ENCODE measurements at places on chromosomes 6 and 20. TPM values are rescaled to one million over a fixed set of nuclear protein-coding genes. Genes with fewer than 3 reads are reported as not detected.
A peak's percentile ranks its signal among the peaks of the same experiment; 100 is the strongest.

- peaks cover 3% of the 10 kb centered on the region for H3K27me3 ChIP-seq
- peaks cover 10% of the 10 kb centered on the region for H3K4me1 ChIP-seq
- no peak overlapping the region for H3K4me3 ChIP-seq
- H3K27ac ChIP-seq: no peak overlapping the region
These were observed 3.0 kb upstream of the NANP start for GRCh38 chr20:25626779-25627178.

DNA sequence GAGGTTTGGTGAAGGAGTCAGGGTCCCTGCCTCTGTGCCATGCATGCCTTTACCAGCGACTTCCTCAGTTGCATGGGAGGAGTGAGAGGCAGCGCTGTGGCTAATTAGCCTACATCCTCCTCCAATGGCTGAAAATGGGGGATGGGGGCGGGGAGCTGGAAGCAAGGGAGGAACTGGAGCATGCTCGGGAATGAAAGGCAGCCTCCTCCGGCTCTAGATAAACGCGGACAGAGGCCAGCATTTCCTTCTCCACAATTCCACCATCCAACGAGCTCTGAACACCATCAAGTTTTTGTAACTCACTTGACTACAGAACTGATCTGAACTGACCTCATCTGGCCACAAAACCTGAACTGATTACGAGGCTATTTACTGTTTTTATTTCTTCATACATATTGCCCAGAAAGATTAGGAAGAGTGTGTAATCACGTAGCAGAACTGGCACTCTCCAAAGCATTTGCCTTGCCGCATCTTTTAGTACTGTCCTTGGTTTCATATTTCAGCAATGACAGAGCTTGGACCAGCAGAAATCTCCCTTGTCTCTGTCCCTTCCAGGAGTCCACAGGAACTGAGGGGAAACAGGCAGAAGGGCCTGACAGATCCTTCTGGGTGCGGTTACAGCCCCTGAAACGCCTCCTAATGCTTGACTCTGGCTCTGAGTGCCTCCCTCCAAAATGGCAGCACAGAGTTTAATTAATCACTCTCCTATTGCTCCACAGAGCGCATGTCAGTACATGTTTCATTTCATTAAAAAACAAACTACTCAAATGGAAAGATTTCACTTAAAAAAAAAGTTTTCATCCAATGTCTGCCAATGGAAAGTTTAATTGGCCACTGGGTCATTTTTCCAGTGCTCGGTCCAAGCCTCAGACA lies 58.2 kb upstream of the TRAF3IP2 start:
- H3K27ac ChIP-seq: peak overlapping the region; percentile 92
- peak overlapping the region; percentile 78 for H3K4me3 ChIP-seq
- peaks cover 10% of the 10 kb centered on the region for H3K27me3 ChIP-seq
- peak; percentile 81 for DNase-seq
- H3K36me3 ChIP-seq: peaks cover 4% of the 10 kb centered on the region

- H3K36me3 ChIP-seq: no peaks in the 10 kb centered on the region
- peaks cover 21% of the 10 kb centered on the region for H3K4me1 ChIP-seq
- peak overlapping the region; percentile 75 for H3K4me3 ChIP-seq
These were observed 57.2 kb upstream of the HFE start for GRCh38 chr6:26029857-26030653.

DNA sequence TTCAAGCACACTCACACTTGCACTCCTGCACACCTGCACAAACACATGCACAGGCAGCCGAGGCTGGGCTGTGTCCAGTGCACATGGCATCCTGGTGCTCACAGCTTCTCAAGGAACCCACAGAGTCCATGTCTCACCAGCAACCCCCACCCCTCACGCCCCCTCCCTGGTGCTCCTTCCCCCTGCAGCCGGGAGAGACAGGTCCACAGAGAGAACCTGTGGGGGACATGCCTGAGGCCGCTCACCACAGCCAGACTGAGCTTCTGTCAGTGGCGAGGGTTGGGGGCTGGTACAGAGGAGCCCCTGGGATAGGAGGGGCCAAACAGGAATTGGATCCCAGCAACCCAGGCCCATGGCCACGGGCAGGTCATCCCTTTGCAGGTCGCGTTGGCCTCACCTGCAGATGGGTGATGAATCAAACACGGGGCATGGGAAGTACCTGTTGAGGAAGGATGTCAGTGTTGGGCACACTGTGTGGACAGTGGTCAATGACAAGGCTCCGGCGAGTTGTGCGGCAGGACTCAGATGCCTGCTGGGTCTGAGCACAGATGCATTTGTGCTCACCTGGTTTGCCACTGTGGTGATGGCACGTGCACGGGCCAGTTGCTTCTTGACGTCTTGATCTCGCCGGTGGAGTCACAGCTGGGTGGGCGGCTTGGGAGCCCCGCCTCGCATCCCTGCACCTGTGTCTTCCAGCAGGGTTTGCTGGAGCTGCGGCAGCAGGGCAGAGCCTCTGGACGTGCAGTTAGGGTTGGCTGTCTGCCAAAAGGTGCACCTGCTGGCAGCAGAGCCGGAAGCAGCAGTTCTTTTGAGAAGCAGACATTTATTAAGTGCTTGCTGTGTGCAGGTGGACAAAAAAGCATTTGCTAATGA lies 113.0 kb downstream of the ERMARD start:
- peaks cover 8% of the 10 kb centered on the region for H3K27me3 ChIP-seq
- no peak overlapping the region for H3K27ac ChIP-seq
- H3K36me3 ChIP-seq: peaks cover 6% of the 10 kb centered on the region
- peaks cover 6% of the 10 kb centered on the region for H3K4me1 ChIP-seq
- no peak overlapping the region for H3K4me3 ChIP-seq

DNA sequence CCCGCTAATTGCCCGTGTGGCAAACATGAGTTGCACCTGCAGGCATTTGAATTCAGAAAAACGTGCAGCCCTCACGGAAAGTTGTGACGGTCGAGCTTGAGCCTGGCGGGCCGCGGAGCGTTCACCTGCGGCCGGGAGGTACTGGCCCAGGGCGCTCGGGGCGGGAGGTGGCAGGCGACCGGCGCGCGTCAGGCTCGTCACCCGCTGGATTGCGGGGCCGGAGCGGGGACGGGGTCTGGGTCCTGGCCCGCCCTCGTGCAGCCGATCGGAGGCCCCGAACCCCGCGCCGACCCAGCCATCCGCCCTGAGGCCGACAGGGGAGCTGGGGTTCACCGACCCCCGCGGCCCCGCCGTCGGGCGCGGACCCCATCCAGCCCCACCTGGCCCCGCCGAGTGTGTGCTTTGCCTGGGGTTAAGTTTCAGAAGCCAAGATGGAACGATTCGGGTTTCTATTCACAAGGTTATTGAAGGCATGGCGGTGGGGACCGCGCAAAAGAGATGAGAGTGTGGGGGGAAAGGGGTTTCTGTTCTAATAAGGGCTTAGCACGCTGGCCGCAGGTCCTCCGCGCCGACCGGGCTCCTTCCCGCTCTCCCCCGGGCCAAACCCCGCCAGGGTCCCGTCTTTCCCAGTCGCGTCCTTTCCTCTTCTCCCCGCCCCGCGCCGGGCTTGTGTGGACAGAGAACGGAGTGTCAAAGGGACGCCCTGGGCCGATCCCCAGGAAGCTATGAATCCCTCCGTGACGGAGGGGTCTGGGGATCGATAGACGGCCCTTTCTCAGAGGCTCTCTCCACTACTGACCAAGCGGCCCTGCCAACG lies 1.6 kb upstream of the HEY2 start:
- peaks cover 10% of the 10 kb centered on the region for H3K27me3 ChIP-seq
- no peaks in the 10 kb centered on the region for H3K36me3 ChIP-seq
- peak; percentile 67 for DNase-seq
- peak overlapping the region; percentile 91 for H3K4me3 ChIP-seq

DNA sequence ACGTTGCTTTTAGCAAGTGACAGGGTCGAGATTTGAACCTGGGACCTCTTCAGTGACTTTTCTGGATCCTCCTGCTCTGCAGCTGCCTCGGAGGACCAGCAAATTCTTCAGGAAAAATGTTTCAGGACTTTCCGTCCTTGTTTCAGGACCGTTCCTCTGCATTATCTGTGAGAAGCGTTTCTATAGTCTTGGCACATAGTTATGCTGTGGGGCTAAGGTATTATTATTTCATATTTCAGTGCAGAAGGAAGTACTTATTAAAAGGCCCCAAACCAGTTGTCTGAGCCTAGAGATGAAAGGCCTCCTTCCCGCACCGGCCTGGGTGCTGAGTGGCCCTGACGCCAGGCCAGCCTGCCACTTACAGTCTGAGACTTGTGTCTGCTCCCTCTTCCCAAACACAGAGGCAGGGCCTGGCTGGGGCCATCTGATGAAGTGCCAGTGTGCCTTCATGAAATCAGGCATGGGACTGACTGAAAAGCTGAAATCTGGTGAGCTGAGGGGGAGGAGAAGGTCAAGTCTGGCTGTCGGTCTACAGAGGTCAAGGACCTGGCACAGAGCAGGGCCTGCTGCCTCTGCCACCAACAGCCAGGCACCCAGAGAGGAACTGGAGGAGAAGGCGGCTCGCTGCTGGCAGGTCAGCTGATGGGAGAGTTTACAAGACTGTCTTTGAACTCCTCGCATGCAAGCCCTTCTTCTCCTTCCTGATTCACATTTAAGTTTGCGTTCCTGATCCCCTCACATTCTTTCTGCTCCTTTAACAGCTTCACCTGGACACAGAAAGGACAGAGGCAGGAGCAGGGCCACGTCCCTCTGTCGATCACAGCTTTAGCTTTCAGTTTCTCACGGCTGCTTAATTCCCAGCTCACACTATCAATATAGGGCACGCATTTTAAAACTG lies 8.9 kb upstream of the QKI start:
- DNase-seq: no peak
- H3K27ac ChIP-seq: no peak overlapping the region
- H3K36me3 ChIP-seq: no peaks in the 10 kb centered on the region
- H3K4me3 ChIP-seq: no peak overlapping the region

GRCh38 chr6:17045581-17046322 lies 56.1 kb upstream of the STMND1 start:
- DNase-seq: no peak
- no peak overlapping the region for H3K4me3 ChIP-seq
- no peaks in the 10 kb centered on the region for H3K36me3 ChIP-seq
- H3K27me3 ChIP-seq: no peaks in the 10 kb centered on the region
- H3K4me1 ChIP-seq: peaks cover 3% of the 10 kb centered on the region

DNA sequence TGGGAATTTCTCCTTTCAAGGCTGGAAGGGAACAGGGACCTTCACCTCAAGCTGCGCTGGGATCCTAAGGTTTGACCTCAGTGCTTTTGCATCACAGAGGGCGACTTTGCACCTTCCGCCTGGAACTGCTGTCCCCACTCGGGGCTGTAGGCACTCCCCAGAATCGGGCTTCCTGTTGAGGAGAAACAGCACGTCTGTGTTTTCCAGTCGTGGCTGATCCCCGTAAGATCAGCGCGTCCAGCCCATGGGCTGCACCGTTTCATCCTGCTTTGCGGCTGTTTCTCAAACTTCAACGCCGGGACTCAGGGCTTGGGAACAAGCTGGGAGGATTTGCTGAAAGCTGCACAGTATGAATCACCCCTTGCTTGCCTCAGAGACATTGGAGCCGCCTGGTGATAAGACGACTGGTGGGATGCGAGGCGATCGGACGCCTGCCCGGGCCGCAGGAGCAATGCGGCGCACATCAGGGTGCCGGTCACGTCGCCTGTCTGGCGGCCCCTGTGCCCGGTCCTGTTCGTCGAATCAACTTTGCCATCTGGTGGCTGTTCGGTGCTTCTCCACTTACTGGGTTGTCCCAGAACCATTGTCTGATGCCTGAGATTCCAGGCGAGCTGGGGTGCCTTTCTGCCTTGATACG lies 53.6 kb upstream of the FRMD1 start:
- peak; percentile 58 for DNase-seq
- no peak overlapping the region for H3K27ac ChIP-seq
- H3K4me1 ChIP-seq: peaks cover 7% of the 10 kb centered on the region

DNA sequence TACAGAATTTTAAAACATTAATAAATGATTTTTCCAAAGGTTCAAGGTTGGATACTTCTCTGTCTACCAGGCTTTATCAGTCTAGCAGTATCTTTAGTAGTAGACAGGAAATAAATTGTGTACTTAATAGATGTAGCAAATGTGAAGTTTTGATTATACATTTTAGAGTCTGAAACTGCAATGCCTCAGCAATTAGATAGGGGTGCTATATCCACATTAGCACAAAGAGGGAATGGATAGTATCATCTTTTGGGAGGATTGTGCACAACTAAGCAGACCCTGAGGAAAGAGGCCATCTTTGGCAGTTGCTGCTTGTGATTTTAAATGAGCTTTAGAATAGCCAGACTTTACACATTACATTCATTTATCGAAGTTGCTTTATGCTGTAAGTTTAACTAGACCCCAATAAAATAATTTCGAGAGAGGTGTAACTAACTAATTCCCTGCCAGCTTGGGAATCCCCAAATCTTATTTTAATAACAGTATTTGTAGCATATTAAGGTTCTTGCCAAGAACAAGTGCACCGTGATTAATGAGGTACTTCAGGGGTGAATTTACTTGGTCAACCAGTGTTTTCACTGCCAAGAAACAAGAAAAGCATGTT lies 2.8 kb downstream of the KCNQ5 start:
- no peaks in the 10 kb centered on the region for H3K36me3 ChIP-seq
- H3K27ac ChIP-seq: no peak overlapping the region
- H3K4me3 ChIP-seq: no peak overlapping the region

DNA sequence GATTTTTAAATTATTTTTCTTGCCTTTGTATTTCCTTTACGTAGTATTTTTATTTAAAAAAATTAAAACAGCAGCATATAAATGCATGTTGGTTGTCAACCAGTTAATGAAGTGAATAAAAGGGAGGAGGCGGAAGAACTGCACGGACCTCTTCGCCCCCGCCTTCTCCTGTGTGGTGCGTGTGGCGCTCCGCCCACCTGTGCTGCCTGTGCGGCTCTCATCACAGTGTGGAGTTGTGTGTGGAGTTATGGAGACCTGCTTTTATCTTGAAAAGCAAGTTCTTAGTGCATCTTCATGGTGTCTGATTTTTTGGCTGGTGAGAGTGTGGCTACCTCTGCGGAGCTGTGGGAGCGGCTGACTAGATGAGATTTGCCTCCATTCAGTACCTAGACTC lies 58.4 kb downstream of the PTPN1 start:
- no peak overlapping the region for H3K27ac ChIP-seq
- H3K36me3 ChIP-seq: no peaks in the 10 kb centered on the region
- no peak overlapping the region for H3K4me3 ChIP-seq

- no peak overlapping the region for H3K27ac ChIP-seq
- DNase-seq: no peak
These were observed 10.6 kb downstream of the TMEM242 start for GRCh38 chr6:157312757-157313156.

DNA sequence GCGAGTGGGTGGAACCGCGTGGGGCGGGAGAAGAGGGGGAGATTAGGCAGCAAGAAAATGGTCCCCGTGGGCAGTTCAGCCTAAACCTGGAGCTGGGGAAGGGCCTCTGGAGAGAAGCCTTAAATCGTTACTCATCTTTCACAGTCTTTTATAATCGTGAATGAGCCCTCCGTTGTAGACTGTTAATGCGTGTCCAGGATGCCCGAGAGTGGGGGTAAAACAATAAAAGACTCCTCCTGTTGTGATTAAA lies 11.0 kb upstream of the ELOVL5 start:
- H3K4me3 ChIP-seq: peak overlapping the region; percentile 81
- no peaks in the 10 kb centered on the region for H3K36me3 ChIP-seq
- H3K27me3 ChIP-seq: peaks cover 6% of the 10 kb centered on the region
- no peak for DNase-seq
- H3K4me1 ChIP-seq: peaks cover 17% of the 10 kb centered on the region
- H3K27ac ChIP-seq: peak overlapping the region; percentile 88

- DNase-seq: no peak
- H3K27me3 ChIP-seq: peaks cover 8% of the 10 kb centered on the region
- H3K36me3 ChIP-seq: no peaks in the 10 kb centered on the region
- H3K27ac ChIP-seq: no peak overlapping the region
These were observed 289 bp downstream of the FOXP4 start for GRCh38 chr6:41546475-41546865.

CFB gene
- total RNA-seq: not detected

RPS18 gene
- total RNA-seq: 1,024 TPM

COL9A3 gene
- total RNA-seq: 78.7 TPM

ZNF165 gene
- 0.47 TPM for total RNA-seq

EGFL8 gene
- total RNA-seq: 23.0 TPM

PRR18 gene
- not detected for total RNA-seq

All from glutamatergic neuron (in vitro differentiated cells).